Mucosa of descending colon (tissue), 3 donors: ENCODE measurements at places on chromosomes 11 and 22. TPM values are rescaled to one million over a fixed set of nuclear protein-coding genes. Genes with fewer than 3 reads are reported as not detected.

Gene SPI1
- 20.6 TPM for total RNA-seq

Gene FOLH1
- total RNA-seq: 1.4 TPM

Gene OR5B21
- total RNA-seq: not detected

Gene PTPRJ
- total RNA-seq: 44.0 TPM
